ENCODE measurements at places on chromosomes 2 and 18.

DNA sequence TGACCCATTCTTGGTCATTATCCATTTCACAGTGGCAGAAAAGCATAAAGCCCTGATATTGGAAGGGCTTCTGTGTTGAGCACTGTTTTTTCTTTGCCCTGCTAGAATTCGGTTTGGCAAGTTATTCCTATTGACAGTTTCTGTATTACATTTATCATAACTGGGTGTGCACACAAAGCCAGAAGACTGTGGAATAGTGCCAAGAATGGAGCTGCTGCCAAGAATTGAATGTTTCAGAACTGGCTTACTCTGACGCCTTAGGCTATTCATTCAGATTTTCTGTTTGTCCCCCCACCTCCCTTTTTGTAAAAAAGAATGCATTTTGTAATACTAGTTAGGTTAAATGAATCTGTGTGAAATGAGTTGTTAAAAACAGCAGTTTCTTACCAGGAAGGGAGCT, 12.7 kb downstream of the KDM3A start:
- peak; percentile 19 for DNase-seq

GRCh38 chr2:152635635-152636298, 81.5 kb downstream of the PRPF40A start:
- DNase-seq: no peak

GRCh38 chr2:100588071-100588786, 25.4 kb downstream of the PDCL3 start:
- no peak for DNase-seq

DNA sequence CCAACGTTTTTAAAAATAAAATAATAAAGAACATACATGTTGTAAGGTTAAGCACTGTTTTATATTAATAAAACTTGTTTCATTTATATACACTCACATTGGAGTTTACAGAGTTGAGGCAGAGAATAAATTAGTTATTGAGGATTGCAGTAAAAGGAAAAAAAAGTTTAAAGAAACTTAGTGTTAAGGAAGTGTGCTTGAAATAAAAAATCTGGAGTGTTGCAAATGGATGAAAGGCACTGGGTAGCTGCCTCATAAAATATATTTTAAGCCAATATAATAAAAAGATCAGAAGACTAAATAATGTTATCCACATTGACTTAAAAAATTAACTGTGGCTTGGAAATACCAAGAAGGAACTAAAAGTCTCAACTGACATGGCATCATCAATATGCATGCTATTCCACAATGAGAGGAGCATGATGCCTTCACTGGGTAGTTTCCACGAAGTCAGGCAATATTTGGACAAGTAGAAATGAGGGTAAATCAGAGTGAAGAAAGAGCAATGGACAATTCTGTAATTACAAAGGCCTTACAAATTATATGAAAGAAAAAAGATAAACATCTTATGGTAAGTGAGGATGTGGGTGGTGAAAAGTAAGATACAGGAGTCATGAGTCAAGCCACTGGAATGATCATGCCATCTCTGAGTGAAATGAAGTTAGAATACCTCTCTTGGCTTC, 2.5 kb downstream of the GALNT3 start:
- no peak for DNase-seq

- no peak for DNase-seq
Measured at GRCh38 chr18:7566567-7567473, at the start of gene PTPRM. TSS of gene PTPRM (plus strand) at chr18:7567316. CDS start at chr18:7567819, 503 bp downstream.

- DNase-seq: no peak
Measured at GRCh38 chr18:45458033-45458432, 157.2 kb upstream of the SLC14A2 start.

- DNase-seq: no peak
Measured at GRCh38 chr2:233705911-233706506, 6.7 kb upstream of the UGT1A5 start.

DNA sequence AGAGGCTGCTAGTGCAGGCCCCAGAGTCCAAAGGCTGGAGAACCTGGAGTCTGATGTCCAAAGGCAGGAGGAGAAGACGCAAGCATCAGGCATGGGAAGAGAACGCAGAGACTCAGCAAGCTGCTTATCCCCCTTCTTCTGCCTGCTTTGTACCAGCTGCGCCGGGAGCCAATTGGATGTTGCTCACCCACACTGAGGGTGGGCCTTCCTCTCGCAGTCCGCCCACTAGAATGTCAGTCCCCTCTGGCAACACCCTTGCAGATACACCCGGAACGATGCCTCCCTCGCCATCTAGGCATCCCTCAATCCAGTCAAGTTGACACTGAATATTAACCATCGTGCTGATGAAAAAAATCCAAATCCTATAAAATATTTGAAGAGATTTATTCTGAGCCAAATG, 141.6 kb downstream of the TWIST2 start:
- DNase-seq: no peak

DNA sequence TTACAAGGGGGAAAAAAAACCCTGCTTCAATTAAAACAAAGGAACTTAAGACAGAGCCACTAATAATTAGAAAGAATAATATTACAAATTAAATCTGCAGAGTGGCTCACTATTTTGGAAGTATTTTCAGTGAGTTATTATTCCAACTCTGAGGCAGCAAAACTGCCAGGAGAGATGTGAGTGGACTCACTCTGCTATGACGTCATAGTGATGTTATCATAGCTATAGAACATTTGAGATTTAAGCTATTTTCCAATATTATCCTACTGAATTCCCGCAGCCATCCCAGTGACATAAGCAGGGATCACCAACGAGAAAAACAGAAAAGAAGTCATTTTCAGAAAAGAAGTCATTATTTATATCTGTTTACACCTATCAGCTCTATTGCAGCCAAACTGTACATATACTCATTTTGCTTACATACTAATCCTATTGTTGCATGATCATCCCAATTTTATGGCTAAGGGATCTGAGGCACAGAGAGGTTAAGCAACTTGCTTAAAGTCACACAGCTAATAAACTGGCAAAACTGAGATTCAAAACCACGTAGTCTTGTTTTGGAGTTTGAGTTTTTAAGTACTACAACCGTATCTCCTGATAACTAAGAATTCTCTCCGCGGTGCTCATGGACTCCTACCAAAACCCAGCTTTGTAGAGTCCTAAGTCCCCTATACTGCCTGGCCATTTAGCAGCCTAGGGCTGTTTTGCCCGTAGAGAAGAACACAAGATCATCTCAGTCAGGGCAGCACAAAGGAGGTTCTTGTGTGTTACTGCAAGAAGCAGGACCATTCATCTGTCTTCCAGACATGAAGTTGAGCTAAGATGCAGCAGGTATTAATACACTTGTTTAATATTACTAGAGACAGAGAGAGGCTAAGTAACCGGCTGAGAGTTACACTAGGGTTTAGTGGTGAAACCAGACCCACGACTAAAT, 299.8 kb downstream of the TCF4 start:
- DNase-seq: no peak

- no peak for DNase-seq
Measured at GRCh38 chr2:149720615-149721014, 133.0 kb upstream of the MMADHC start.

GRCh38 chr2:147636238-147636882, 208.5 kb upstream of the ACVR2A start:
- no peak for DNase-seq

- DNase-seq: no peak
Measured at GRCh38 chr2:15460112-15460620, 101.0 kb downstream of the NBAS start.

DNA sequence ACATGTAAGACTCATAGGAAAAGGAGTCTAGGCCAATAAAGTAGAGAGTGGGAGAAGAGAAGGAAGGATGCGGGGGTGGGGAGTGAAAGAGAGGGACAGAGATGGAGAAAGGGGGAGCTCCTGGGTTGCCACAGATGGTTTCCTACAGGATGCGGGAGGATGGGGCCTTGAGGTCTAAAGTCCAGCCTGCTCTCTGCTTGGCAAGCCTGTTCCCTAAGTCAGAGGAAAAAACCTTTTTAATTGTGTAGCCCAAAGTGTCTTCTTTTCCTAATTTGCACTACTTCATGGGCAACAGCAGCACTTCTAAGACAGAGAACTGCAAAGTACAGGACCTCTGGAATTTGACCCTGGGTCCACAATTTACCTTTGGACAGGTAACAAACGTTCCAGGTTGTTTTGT, 1.4 kb upstream of the FAM110C start:
- no peak for DNase-seq

GRCh38 chr2:127594116-127594591, 51.8 kb upstream of the GPR17 start:
- no peak for DNase-seq

DNA sequence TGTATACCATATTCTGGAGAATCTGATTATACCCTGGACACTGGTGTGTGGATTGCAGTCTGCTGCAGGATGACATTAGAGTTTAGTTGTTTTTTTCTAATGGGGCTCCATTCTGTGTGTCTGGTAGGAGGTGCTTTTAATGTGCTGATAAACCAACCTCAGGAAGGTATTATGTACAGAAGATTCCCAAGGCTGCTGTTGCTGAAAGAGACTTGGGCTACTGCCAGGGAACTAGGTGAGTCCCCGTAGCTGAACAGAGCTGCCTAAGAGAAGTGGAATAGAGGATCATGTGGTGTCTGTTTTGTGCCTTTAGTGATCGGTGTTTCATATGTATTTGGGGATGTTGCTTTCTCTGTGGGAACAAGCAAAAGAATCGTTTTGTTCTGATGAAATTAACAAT, 16.5 kb downstream of the SPATA3 start:
- no peak for DNase-seq

DNA sequence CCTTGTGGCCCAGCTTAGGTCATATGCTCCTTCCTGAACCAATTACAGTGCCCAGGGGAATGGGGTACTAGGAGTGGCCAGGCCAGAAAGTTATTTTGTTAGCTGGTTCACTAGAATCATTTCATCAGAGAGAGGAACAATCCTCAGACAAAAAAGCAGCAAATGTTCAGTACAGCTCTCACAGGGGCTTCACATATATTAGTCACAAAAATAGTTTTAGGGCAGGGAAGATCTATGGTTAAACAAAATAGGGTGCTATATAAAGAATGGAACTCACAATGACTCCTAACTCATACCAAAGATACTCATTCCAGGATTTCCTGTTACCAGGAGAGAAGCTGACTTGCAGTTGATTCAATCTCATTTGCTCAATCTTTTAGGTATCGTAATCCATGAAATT, 71.0 kb downstream of the CWC22 start:
- DNase-seq: no peak

DNA sequence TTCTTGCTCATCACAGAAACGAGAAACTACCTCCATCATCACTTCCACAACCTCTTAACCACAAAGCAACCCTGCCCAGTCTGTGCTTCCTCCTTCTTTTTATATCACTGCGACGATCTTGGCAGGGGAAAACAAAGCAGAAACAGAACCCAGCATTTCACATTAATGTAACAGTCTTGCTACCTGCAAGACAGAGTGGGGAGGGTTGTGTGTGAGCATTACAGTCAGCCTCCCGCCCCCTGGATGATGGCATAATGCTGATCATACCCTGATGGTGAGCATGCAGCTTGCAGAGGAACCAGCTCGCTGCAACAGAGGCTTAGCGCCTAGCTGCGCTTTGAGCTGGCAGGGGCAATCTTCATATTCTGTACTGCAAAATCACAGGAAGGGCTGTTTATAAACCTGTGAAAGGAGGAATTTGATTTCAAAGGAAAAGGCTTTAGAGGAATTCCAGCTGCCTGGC, 376.1 kb downstream of the IRS1 start:
- DNase-seq: no peak

GRCh38 chr18:63192126-63192884, 127.3 kb downstream of the BCL2 start:
- no peak for DNase-seq

DNA sequence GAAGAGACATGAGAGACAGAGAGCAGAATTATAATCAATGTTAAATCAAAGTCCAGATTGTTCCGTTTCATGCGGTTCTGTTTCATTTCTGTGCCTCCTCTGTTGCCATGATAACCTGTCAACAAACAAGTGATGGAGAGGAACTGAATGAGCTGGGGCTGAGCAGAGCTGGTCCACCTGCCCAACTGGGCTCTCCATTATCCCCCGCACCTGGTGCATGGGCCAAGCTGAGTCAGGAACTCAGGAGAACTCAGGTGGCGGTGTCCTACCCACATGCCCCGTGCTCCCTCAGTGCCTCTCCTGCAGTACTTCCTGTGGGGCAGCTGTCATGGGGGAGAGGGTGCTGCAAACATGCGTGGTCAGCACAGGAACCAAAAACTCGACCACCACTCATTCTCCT, 178.8 kb downstream of the TTC32 start:
- no peak for DNase-seq

GRCh38 chr2:129877795-129878775, 101.4 kb upstream of the RAB6C start:
- DNase-seq: no peak

DNA sequence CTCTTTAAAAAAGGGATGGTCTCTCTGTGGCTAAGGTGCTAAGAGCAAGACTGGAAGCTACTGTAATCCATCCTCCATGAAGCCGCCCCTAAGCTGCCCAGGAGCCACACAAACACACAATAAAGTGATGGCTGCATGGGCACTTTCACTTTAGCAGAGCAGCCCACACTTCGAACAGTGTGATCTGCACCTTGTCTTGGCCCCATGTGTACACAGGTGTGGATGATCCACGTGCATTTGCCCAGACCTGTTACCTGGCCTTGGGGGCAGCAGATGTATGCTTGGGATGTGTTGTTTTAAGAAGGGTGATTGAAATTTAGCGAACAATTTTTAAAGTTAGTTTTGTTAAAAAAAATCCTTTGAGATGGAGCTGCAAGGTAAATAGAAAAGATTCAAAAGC, 39.9 kb downstream of the TMEM178A start:
- DNase-seq: no peak

GRCh38 chr2:12284487-12284886, 432.2 kb upstream of the TRIB2 start:
- DNase-seq: no peak

GRCh38 chr2:239303711-239304532, 96.9 kb downstream of the HDAC4 start:
- no peak for DNase-seq

GRCh38 chr2:51032751-51033330, 909 bp upstream of the NRXN1 start:
- no peak for DNase-seq

GRCh38 chr2:106982350-106982749, 96.4 kb upstream of the ST6GAL2 start:
- no peak for DNase-seq

- no peak for DNase-seq
Measured at GRCh38 chr2:118102433-118103082, 14.3 kb downstream of the INSIG2 start.

DNA sequence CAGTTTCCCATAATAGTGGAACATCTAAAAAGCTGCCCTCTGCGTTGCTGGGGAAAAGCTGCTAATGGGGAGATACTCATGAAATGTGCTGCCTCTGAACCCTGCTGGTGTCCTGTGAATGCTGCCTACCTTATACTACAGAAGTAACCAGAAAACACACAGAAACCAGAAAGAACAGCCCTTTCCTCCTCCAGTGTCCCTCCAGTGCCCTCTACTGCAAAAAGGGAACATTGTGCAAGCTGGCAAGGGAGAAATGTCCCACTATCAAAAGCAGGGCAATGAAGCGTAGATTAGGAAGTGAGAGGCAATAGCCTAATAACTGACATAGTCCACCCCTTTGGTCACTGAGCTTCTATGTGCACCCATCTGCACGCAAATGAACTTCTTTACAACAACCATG, 162.7 kb upstream of the ETAA1 start:
- no peak for DNase-seq

GRCh38 chr2:169365029-169365480, 2.7 kb upstream of the LRP2 start:
- no peak for DNase-seq

GRCh38 chr2:53379547-53379946, 388.1 kb upstream of the CHAC2 start:
- no peak for DNase-seq

GRCh38 chr2:64327510-64328414, 126.2 kb upstream of the LGALSL start:
- no peak for DNase-seq
